CD4-positive, alpha-beta T cell (primary cell): ENCODE measurements at places on chromosomes 6 and 20.

- no peak for DNase-seq
Measured at GRCh38 chr20:38951611-38952010, 10.5 kb upstream of the DHX35 start.

- DNase-seq: no peak
Measured at GRCh38 chr6:34569361-34569973, 13.3 kb upstream of the SPDEF start.

GRCh38 chr6:53433261-53433950, 84.7 kb upstream of the ELOVL5 start:
- DNase-seq: no peak

DNA sequence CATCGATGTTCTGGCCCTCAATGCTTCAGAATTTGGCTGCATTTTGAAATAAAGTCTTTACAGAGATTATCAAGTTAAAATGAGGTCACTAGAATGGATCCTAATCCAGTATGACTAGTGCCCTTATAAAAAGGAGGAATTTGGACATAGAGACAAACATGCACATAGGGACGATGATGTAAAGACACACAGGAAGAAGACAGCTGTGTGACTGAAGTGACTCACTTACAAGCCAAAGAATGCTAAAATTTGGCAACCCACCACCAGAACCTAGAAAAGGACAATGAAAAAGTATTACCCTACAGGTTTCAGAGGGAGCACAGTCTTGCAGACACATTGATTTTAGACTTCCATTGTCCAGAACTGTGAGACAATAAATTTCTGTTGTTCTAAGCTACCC, 322.8 kb upstream of the GJE1 start:
- no peak for DNase-seq

DNA sequence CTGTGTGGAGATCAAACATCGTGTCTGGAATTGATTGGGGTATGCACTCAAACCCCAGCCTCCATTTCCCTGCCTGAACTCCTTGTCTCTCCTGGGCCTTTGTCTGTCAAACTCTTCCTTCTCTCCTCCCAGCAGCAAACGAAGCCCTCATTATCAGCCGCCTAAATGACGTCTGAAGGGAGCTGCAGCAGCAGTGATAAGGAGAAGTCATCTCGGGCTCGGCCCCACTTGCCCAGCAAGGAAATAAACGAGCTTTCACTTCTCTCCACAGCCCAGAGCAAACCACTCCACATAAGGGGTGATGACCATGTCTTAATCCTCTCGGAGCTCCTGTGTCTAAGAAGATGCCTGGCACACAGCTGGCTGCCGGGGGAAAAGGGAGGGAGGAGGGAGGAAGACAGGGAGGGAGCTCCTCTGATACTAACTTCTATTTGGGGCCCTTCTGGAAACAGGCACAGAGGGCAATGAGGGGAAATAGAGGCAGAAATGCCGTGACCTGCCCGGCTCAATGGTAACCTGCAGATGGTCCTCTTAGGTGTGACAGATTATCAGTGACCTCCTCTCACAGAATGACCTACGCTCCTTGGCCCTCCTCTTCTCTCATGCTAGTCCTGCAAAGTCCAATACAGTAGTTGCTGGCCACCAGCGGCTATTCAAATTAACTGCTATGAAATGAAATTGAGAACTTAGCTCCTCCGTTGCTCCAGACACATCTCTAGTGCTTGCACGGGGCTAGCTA, 100.4 kb downstream of the PXDC1 start:
- no peak for DNase-seq

GRCh38 chr6:137391061-137391814, 103.0 kb downstream of the OLIG3 start:
- no peak for DNase-seq

GRCh38 chr20:50017576-50018248, 34.9 kb downstream of the SNAI1 start:
- no peak for DNase-seq

DNA sequence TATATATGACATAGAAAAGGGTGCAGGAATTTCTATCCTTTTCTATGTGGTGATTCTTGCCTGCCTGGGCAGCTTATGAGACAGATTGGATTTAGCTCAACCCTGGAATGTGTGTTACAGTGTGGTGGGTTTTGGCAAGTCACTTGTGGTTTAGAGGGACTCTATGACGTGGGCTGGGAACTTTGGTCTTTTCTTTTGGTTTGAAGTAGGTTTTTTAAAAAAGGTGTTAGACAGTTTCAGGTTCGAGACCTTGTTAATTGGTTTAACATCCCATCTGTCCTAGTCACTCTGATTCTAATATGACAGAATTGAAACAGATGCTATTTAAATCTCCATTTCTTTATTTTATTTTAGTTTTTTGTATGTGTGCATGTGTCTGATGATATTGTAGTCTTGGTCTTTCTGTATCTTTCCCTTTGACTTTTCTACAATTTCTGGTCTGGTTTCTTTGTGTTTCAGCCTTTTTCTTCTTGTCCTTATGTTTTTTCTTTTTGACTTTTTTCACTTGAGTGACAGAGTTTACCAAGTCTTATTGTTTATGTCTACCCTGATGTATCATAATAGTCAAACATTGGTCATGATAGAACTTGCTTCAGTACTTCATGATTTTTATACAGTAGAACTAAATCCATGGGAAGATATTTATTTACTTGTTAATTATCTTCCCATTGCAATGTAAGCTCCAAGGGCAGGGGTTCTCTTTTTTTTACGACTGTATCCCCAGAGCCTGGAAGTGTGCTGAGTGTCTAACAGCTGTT, 174.3 kb downstream of the CDKAL1 start:
- DNase-seq: peak; percentile 23

DNA sequence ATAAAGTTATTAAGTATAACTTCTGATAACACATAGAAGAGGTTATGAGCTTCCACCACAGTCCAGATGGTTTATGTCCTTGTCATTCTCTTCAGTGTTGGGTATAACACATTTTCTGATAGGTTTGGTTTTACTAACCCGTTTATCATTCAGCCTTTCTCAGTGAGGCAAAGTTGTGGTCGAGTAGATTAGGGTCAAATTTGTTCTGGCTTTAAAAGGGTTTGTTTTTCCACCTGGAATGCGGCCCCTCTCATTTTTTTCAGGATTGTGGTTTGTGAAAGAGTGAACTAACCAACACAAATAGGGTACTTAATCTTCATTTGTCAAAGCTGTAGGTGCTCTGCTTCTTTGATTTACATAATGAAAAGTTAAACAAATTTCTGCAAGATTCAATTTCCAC, 204.2 kb upstream of the ASCC3 start:
- DNase-seq: no peak

DNA sequence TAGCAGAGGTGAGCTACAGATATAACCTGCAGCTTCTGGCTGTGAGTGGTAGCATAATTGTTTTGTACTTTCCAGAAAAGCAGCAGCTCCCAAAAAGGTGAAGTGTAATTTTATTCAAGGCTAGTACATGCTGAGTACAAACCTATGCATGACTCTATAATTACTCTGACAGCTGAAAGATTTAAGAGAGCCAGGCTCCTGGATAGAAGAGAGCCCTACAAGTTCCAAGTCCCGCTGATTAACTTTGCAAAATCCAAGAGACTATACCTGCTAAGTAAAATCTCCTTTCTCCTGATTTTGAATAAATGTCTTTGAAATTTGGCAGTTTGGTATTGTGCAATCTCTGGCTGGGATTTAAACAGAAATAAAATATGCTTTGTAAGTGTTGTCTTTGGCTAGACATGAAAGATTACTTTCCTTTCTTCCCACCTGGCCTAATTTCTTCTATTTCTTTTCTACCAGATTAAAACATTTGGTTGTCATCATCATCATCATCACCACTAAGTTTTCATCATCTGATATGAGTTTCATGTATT, 79.5 kb downstream of the CTNNBL1 start:
- no peak for DNase-seq

DNA sequence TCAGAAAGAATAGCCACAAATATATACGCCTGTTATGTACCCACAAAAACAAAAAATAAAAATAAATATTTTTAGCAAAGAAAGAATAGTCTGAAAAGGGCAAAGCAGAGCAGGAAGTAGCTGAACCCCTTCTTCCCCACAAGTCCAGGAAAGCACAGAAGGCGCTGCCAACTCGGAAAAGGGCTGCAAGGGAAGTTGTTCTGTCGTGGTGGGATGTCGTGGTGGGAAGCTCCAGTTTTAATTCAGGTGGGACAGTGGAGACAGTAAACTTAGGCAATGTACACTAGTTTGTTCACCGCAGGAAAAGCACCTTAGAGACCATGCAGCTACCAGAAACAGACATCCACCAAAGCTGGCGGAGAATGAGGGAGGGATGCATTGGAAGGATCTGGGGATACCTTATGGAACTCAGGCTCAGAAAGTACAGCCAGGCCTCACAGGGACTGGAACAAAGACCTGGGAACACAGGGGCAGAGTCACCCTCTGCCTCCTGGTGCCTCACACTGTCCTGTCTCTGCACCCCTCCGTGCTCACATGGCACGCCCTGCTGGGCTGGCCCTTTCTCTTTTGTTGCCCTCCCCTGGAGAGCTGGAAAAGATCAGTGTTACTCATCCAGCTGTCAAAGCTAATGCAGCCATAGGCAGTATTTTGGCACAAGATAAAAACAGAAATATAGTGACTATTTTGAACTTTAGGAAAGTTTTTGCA, 3.3 kb upstream of the APMAP start:
- DNase-seq: no peak

- DNase-seq: no peak
Measured at GRCh38 chr6:100719883-100720682, 161.0 kb downstream of the ASCC3 start.

DNA sequence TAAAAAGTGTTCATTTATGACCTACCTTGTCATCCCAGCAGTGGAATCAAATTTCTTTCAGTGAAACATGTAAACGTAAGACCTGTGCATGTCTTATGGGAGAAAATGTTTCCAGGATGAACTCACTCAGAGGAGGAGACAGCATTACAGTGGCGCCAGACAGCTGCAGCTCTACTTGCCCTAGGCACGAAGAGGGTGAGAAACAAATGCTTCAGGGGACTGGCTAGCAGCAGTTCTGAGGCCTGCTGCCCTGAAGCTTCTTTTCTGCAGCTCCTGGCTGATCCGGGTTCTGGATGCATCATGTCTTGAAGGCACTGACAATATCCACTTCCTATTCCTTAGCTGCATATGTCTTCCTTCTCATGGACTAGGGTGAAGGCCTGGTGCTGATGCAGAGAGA, 120.2 kb downstream of the QRSL1 start:
- no peak for DNase-seq

- DNase-seq: no peak
Measured at GRCh38 chr6:14422061-14422460, 304.5 kb downstream of the CD83 start.

DNA sequence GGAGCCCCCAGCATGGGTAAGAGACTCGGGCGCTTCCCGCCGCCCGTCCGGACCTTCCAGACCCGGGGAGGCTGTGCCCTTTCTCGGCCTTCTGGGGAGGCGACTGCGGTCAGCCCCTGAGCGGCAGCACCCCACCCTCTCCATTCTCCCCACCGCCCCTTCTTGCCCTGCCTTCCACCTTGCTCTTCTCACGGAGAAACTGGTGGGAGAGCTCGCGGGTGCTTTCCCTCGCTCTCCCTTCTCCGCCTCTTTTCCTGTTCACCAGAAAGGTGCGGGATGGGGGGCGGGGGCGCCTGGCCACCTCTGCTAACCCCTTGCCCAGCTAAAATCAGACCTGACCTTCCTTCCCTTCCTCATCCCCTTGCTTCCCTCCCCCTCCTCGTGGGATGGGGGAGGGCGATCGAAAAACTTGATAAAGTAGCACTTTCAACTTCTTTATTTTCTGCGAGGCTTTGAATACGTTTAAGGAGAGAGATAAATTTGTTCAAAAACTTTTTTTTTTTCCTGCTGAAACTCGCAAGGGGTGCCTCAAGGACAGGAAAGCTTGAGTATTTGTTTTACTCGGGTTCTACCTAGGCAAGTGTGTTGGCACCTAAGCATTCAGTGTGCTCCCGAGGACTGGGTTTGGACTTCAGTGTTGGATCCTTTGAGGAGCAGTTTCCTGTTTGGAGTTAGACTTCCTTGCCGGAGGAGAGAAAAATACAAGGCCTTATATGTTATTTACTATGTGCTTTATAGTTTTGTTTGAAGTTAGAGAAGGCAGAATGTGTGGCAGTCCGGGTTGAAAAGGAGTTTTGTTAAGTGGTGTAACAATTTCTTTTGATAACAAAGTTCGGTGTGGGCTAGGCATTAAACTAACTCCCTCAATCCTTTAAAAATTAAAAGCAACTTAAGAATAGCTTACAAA, 897 bp downstream of the CD2AP start:
- no peak for DNase-seq

DNA sequence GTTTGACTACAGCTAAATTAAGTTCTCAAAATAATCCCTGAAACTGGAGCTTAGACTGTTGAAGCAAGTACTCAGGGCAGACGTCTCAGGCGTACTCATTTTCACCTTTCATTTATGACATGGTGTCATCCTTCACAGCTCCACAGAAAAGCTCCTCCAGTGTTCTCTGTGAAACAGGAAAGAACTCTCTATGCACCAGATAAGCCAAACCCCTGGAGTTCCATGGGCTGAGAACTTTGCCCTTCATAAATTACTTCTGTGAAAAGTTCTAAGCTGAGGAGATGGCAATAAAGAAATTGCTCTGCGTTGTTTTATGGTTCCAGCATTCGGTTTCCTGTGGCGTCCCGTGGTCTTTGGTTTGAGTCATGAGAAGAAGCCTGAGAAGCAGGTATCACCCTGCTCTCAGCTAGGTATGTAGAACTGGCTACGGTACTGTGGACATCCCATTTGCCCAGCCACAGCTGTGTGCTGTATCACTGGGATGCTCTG, 20.2 kb upstream of the RREB1 start:
- DNase-seq: no peak

GRCh38 chr6:149013586-149014344, 266.9 kb downstream of the UST start:
- DNase-seq: no peak

DNA sequence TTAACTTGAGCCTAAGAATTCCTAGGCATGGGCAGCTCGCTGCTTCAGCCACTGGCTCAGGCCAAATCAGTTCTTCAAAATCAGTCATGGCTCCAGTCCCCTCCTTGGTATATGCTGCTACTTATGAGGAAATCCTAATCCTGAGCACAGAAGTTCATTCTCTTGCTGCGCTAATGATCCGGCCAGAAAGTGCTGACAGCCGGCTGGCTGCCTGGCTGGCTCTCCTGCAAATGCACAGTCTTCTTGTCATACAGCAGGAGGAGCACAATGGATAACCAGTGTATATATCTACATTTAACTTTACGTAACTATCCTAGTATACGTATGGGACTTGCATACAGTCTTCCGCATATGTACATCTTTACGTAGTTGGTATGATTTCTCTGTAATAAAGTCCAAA, 500.8 kb downstream of the PRKN start:
- DNase-seq: no peak

- DNase-seq: no peak
Measured at GRCh38 chr6:158610319-158610968, 34.1 kb downstream of the DYNLT1 start.

GRCh38 chr20:10837901-10838300, 164.1 kb upstream of the JAG1 start:
- DNase-seq: no peak

DNA sequence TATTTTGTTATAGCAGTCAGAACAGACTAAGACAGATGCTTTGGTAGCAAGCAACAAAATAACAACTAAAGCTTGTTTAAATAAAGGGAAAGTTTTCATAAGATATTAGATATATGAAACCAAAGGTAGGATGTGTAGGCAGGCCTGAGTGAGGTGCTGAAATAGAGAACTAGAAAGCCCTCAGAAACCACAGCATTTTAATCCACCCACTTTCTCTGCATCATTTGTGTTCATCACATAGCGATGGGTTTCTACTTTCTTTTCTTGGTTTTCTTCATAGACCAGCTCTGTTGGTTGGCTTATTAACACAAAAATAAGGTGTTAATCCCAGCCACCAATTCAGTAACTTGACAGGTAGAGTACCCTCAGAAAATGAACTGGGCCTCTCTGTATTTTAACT, 58.6 kb downstream of the RPS12 start:
- DNase-seq: no peak

- DNase-seq: no peak
Measured at GRCh38 chr20:4637081-4637797, 84.5 kb upstream of the PRND start.
